ENCODE measurements at places on chromosomes 2 and 18.

- DNase-seq = no peak
Measured at GRCh38 chr18:22517356-22517755, 99.6 kb upstream of the CTAGE1 start.

GRCh38 chr2:226862623-226863022 is 26.8 kb downstream of the RHBDD1 start:
- DNase-seq = no peak

- no peak for DNase-seq
Measured at GRCh38 chr2:33106115-33106514, 159.4 kb downstream of the LTBP1 start.

DNA sequence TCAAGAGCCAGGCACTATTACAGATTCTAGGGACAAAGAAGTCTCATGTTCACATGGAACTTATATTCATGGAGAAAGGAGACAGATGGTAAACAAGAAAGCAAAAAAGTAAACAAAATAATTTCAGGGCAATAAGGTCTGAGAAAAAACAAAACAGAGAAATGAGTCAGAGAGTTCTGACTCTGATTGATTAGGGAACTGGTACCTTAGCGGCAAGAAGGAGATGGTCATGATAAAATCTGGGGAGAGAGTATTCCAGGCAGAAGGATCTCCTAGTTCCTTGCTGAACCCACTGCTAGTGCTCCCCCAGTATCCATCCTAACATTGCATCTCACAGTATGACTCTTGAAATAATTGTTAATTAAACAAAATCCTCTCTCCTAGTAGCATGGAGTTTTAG is 161.8 kb upstream of the KLF7 start:
- DNase-seq = no peak

DNA sequence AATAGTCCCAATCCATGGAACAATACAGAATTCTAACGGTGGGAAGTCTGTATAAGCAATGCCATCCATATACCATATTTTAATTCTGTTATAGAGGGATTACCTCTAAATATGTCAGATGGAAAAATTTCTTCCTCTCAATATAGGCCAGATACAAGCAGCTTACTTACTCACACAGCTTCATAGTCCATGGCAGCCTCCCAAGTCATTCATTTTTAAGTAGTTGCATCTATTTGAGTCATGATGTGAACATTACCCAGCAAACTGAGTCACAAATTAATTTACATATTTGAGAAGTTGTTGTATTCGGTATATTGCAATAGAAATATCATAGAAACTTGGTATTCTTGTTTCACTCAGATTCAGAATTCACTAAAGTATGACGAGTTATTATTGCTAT is 20.3 kb downstream of the TBR1 start:
- peak; percentile 90 for DNase-seq

- DNase-seq = no peak
Measured at GRCh38 chr2:28579606-28580005, 83.7 kb downstream of the PLB1 start.

DNA sequence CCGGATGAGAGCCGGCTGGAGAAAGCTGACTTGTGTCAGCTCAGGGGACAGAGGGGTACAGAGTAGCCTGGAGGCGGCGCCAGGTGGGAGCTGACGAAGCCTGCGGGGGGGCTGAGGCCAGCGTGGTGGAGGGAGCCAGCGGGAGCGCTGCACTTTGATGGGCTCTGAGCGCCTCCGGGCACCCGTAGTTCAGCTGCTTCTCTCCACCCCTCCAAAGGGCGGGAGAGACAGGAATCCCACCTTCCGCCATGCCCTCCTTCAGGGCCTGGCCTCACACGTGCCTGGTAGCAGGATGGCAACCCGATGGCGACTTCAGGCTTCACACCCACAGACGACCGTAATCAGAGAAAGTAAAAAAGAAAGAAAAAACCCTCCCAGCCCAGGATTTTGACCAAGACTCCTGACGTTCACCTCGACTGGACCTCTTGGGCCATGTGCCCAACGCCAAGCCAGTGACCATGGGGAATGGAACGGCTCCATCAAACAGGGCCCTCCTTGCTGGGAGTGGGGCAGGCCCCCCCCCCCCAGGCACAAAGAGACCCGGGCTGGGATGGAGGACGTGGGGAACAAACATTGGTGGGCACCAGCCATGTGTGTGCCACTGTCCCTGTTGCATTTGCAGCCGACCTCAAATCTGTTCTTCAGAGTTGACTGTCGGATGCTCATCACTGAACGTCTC is 60.7 kb upstream of the ASAP2 start:
- no peak for DNase-seq

- no peak for DNase-seq
Measured at GRCh38 chr2:31223026-31223425, 5.7 kb upstream of the CAPN14 start.

- DNase-seq = no peak
Measured at GRCh38 chr18:66826211-66826610, 222.3 kb upstream of the CDH19 start.

GRCh38 chr2:129813404-129813803 is 166.1 kb upstream of the RAB6C start:
- no peak for DNase-seq
